T-helper 2 cell (primary cell): ENCODE measurements at places on chromosomes 6 and 20.

DNA sequence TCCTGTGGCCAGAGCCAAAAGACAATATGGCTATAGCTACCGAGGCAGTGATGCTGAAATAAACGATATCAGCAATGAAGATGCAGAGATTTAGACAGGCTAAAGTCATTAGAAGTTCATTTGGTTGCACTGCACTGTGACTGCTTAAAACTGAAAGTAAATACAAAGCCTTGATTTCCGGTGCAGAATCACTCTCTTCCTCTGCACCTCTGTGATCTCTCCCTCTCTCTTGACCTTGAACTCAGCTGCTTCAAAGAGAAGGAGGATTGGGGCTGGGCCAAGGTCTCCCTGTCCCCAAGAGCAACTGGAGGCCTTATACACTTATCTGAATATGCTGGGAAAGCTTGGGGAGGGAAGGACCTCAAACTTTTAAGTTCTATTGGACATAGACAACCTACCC, 34.6 kb upstream of the SPACA1 start:
- no peak for DNase-seq

DNA sequence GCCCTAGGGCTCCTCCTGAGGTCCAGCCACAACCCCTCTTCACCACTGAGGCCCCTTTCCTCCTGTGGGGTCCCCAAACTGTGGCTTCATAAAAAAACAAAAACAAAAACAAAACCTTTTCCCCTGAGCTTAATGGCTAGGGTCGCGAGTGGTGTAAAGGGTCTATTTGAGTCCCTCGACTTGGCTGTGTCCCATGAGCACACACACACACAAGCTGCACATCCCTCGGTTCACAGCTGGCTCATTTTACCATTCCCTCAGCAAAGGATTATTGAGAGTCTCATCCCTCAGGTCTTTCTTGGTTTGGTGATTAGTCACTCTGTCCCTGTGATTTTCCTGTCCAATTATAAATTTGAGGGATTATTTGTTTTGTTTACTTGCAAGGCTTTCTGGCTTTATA, 206.1 kb upstream of the SASH1 start:
- DNase-seq: no peak

DNA sequence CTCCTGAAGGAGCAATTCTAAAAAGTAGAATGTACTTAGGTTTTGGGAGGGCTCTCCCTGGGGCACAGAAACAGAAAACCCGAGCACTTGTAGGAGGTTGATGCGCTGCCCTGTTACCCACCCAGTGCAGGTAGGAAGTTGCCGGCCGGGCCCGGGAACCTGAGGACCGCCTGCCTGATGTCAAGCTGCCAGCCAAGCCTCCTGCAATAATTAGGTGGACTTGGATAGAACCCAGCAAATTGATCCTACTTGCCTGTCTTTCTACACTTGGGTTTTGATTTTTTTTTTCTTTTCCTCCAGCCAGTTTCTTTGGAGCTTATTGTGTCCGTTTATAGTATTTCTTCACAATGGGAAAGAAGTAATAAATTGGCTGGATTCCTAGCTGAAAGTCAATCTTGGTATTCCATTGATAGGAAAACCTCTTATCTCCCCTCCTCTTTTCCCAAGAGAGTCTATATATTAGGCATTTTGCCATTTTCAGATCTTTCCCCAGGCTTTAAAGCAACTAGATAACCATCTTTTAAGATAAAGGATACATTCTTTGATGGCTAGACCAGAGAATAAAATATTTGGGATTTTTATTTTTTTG, 78.3 kb upstream of the FYN start:
- no peak for DNase-seq

DNA sequence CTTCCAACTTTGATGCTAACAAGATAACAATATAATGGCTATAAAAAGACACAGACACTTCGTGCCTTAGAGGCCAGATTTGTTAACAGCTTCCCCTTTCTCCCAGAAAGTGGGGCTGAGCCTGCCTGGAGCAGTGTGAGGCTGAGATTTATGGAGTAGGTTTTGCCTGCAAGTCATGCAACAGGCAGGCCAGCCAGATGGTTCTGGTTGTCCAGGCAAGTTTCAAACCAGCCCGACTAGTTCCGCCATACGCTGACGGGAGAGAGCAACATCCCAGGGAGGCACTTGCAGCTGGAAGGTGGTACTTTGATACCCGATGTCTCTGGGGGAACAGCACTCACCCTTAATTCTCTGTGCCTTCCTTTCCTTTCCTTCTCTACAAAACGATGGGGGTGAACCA, 81.3 kb upstream of the NAA20 start:
- no peak for DNase-seq

DNA sequence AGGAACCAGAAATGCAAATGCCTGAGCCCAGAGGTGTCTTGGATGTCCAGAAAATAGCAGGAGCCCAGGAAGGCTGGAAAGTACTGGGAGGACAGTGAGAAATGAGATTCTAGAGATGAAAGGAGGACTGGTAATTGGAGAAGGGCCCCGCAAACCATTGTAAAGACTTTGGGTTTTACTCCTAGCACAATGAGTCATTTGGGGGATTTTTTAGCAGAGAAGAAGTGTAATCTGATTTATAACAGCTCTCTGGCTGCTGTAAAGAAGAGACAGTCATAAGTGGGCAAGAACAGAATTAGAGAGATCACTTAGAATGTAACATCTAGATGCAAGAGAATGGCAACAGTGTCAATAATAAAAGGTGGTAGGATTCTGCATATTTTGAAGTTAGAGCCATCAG, 40.2 kb downstream of the SLC35F1 start:
- DNase-seq: peak; percentile 0

DNA sequence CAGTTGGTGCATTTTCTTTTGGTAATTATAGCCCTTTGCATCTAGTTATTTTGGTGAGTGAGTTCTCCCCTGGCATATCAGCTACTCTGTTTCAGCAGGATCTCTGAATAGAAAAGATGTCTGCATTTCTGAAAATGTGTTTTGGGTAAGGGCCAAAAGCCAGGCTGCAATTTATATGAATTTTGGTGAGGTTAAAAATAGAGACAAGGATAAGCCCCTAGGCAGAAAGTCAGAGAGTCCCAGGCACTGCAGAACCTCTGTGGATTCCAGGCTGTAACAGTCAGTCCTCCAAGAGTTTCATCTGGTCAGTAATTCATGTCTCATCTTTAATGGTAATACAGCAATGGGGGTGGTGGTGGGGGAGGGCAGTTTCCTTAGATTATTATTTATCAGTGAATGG, 53.0 kb downstream of the HDGFL1 start:
- DNase-seq: no peak

DNA sequence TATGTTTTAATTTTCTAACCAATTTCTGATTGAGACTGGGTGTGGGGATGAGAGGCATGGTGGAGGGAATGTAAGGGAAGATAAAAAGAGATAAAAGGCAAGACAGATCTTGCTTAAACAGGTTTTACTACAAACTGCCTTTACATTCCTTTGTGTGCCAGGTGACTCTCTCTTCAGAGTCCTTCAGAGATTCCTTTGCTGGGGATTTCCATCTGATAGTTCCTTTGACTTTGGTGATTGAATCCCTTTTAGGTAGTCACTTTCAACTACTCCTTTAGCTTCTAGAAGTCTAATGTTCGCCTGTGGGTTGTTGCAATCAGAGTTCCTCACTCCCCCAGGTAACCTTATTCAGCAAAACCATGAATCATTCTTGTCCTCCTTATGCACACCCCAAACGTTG, 283.3 kb upstream of the MANEA start:
- no peak for DNase-seq

GRCh38 chr20:25580711-25581110, 4.6 kb downstream of the NINL start:
- DNase-seq: no peak

DNA sequence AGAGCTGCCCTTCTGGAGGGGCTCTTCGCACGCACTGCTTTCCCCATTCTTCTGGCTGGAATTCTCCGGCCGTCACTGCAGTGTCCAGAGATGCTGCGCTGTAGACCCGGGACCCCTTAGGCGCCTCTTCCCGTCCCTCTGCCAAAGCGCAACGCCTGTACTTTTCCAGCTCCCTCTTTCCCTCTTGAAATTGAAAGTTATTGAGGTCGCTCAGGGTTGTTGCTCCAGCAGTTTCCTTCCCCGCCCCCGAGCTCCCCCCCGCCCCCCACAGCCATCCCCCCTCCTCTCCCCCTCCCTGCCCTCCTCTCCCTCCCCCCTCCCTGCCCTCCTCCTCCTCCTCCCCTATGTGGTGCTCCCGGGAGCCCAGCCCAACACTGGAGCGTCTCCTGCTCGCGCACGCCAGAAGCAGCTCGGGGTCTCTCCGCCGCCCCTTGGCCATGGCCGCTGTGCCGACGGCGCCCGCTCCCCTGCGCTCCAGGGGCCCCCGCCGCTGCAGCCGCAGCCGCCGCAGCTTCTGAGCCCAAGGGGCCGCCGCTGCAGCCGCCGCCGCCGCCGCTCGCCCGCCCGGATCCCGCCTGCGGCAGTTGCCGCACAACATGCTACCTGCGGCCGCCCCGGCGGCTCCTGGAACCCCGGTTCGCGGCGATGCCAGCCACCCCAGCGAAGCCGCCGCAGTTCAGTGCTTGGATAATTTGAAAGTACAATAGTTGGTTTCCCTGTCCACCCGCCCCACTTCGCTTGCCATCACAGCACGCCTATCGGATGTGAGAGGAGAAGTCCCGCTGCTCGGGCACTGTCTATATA, at the start of gene RSPO3:
Gene RSPO3, plus strand, starts transcription at position 374 of the 804 bp plus-strand sequence. CDS start 522 bp downstream, outside the sequence.
- DNase-seq: no peak

DNA sequence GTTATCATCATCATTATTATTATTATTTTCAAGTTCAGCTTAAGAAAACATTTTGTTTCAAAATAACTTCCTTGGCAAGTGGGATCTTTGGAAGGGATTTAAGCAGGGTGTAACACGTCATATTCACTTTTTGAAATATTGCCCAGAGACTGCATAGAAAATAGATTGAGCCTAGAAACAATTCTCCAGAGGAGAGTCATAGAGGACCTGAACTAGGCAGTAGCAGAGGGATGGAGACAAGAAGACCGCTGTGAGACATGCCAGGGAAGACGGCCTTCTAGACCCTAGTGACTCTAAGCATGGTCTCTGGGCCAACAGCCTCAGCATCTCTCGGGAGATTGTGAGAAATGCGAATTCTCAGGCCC, 55.5 kb downstream of the EDN1 start:
- no peak for DNase-seq
